ENCODE measurements at places on chromosomes 16 and 17.

DNA sequence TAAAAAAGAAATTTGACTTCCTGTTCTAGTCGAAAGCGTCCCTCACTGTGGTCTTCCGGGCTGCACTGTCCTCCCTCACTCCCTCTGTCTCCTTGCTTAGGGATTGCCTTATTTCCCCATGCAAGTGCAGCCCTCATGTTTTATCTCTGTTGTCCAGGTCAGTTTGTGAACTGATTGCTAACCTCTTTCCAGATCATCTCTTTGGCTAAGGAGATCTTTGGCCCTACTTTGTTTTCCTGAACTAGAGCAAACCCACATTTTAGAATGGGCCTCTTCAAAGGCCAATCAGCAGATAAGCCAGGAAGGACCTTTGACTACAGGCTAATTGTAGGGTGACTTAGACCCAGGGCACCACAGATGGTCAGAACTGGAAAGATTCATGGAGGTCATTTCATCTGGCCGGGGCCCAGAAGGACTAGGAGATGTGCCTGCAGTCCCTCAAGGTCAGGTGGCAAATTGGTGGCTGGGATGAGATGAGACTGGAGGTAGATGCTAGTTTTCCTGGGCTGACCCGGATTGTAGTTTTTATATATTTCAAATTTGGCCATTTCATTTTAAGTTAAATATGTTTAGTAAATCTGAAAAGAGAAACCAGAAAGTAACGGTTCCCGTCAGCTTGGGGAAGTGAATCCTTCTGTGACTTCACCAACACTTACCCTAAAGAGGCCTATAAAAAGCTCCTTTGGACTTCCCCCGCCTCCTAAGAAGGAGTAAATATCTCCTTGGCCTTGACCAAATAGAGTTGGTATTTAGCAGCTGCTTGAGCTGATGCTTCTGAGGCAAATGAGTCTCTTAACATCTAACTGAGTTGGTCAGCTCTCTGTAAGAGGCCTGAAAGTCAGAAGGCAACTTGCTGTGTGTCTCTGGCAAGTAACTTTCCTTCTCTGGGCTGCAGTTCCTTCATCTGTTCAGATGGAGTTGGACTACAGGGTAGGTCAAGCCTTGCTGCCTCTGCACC is 6.2 kb upstream of the SLC25A19 start:
- DNase-seq, result no peak

DNA sequence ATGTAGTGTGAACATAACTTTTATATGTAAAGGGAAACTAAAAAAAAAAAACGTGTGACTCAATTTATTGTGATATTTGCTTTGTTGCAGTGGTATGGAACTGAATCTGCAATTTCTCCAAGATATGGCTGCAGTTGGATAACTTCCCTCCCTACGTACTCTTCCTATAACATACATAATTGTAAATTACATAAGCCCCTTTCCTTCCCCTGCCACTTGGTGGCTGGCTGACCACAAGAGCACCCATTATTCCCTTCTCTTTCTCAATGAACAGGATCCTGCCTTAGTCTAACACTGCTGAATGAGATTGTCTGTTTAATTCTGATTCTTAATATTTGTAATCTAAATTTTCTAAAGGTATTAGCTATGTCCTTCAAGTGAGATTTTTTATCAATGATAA is 27.8 kb downstream of the CCL4 start:
- no peak for DNase-seq

DNA sequence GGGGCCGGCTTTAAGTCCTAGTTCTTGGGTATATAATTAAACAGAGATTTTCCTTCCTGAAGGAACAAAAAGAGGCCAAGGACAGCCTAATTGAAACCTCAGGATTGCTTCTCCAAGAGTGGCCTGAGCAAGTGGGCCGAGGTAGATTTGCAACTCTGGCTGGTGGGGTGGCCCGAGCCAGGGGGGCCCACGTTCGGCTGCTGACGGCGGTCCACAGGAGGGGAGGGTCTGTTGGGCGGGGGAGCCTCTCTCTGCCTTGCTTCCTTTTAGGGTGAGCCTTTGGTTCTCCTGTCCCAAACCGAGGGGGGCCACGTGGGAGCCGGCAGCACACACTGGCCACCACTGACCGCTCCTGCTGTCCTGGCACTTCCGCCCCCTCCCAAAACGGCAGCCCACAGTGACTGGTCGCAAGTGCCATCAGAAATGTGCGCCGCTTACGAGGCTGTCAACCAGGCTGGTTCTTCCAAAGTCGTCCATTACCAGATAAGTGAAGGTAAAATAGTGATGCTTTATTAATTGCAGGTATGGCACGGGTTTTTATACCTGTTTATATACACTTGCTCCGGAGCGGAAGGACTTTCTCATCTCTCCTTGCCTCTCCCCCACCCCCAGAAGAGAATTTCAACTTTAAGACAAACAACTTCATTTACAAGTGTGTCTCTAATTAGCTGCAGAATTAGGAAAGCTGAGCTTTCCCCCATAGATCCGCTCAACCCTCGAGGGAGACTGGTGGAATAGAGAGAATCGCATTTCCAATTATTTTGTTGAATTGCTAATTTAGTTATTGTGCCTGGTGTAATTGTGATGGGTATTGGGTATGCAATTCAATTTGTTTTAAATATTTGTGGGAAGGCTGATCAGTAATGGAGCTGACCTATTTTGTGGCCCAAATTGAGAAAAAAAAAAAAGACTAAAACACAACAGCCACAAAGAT is 117.8 kb downstream of the AATF start:
- DNase-seq, result no peak

GRCh38 chr17:78266771-78267170 is 35.3 kb downstream of the TMEM235 start:
- DNase-seq, result no peak

GRCh38 chr17:6450926-6451832 is 6.9 kb downstream of the PIMREG start:
- DNase-seq, result no peak

GRCh38 chr17:9769036-9769695 is 22.2 kb downstream of the DHRS7C start:
- no peak for DNase-seq

DNA sequence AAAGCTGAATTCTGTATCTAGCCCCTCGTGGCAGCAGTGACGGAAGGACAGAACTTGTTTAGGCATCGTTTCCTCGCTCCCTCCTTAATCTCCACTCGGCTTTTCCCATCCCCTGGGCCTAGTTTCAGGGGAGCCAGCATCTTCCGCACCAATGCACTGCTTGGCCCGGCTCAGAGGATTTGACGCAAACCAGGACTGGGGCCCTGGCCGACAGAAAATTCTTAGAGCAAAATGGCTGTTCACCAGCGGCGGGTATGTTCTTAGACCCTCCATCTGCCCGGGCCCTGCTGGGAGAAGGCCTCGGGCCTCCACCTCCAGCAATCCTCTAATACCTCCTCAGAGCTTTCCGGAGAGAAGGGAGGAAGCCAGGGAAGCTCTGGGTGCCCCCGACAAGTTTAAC is 54.6 kb downstream of the TBC1D16 start:
- DNase-seq, result no peak

GRCh38 chr16:68399456-68399855 is 48.9 kb downstream of the SMPD3 start:
- no peak for DNase-seq

GRCh38 chr16:2598133-2598641 is 60.4 kb downstream of the PDPK1 start:
- no peak for DNase-seq

DNA sequence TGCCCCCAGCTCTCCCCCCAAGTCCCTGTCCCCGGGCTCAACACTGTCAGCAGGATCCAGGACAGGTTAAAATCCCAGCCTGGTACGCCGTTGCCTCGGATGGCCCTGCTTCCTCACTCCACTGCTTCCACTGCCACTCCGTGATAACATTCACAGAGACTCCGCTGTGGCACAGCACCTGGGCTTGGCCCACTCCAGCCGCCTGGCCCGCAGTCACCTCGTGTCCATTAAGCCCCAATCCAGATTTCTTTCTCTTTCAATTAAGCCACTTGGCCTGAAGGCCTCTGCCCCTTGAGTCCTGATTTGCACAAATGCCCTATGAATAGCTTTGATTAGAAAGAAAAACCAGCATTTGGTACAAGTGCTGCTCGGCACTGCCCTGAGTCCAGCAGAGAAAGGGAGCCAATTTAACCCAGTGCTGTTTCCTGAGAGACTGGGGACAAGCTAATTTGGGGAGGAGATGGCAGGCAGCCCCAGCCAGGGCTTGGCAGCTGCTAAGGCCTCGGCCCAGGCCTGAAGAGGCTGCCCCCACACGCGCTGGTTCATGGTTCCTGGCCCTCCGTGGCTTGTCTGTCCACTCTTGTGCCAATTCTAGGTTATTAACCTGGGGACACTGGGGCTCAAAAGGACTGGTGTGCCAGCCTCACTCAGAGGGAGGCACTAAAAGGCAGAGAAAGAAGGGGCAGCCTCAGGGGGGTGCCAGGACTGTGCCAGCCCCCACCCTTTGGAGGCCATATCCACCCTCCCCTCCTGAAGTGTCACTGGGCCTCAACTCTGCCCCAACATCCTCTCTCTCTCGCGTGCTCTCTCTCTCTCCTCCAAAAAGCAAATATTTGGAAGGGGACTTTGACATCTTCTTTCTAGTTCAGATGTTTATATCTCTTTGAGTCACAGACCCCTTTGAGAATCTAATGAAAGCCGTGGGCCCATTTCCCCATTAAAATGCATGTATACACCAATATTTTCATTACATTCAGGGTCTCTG is 29.8 kb upstream of the SPPL2C start:
- DNase-seq, result no peak

- no peak for DNase-seq
Observed at GRCh38 chr16:81553814-81554675, 109.4 kb downstream of the CMIP start.

DNA sequence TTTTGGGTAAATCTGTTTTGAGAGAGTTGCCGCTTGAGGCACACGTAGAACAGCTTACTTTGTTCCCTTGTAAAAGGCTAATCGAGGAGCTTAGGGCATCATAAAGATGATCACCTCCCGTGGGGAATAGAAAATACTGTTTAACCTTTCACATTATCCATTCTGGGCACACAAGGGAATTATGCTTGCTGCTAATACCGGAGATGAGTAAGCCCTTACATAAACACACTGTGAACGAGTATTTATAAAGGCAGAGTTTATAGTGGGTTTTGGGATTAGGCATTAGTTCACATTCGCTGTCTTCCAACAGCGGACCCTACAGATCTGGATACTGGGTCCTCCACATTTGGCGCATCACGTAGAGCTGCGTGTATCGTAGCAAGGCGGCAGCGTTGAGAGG is 51.2 kb upstream of the CNTNAP4 start:
- DNase-seq, result no peak

DNA sequence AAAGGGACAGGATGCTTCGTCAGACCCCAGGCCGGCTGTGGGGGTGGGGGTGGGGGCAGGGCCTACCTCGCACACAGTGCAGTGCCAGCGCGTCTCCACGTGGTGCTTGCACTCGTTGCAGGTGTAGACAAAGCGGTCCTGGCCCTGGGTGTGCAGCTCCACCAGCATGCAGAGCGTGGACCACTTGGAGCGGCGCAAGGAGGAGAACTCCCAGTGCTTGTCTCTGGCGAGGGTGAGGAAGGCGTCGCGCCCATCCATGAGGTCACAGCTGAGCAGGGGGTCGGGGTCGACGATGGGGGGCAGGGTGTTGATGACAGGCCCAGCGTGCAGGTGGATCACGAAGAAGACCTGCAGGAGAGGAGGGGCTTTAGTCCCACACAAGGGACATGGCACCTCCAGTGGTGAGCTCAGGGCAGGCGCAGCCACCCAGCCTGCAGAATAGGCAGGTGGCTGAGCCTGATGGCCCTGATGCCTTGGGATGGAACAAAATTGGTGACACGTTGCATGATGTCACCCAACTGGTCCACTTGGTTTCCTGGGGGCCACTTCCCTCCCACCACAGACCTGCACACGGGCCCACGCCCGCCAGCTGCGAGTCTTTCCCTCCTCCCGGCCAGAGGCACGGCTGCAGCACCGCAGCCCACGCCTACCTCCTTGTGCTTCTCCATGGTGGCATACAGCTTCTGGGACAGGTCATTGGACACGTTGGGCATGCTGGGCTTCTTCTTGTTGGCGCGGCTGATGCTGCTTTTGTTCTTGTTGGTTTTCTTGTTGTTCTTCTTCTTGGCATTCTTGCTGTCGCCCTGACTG is 14.0 kb upstream of the TRAP1 start:
- DNase-seq, result no peak

DNA sequence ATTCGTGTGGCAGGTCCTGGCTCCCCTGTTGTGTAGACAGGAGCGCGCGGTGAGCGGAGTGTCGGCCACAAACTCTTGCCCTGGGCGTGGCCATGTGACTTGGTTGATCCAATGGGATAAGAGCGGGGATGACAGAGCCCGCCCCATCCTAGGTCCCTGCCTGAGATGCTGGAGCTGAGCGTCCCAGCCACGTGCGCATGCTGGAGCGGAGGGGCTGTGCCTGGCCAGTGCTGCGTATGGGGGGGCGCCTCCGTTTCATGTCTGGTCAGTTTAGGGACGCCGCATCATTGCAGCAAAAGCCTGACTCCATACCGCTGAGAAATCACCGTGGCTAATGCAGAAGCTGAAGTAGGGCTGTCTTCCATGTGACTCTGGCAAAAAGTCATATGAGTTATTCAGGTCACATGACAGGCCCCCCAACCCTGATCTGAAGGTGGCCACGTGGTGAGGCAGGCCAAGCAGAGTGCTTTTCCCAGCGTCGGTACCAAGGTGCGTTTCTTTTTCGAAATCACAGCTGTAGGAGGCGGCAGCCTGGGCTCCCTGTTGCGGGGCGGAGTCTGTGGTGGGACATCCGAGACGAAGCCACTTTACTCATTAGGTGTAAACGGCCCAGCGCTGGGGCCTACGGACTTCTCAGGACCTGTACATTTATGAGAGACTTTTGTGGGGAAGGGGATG is 22.5 kb downstream of the HSBP1 start:
- no peak for DNase-seq

- no peak for DNase-seq
Observed at GRCh38 chr16:535446-536405, 8.2 kb downstream of the CAPN15 start.

DNA sequence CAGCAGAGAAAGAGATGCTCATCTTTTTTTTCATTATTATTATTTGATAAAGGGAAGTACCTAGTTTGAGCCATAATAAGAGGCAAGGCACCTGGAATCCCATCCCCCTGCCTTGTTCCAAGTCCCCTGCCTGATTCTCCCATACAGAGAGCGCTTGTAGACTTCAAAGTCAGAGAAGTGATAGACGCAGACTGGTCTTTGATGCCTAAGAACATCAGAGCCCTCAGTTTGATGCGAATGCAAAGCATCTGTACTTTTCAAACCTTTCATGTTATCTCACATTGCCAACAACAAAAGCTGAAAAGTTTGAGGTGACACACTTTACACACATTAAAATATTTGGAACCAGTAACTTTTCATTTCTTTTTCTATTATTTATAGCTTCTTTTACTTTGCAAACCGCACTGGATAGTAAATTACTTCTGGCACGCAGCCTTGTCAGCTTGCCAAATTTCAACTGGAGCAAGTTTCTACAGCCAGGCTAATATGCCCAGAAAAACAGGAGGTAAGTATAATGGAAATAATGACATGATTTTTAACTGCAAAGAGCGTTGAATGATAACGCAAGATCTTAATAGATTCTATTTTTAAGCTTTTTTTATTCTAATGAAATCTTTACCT is 5.9 kb upstream of the UTP6 start:
- DNase-seq, result no peak

- no peak for DNase-seq
Observed at GRCh38 chr17:65108152-65108551, 29.0 kb upstream of the RGS9 start.

GRCh38 chr16:11705311-11706025 is 37.2 kb downstream of the TXNDC11 start:
- DNase-seq, result no peak
